ENCODE measurements at places on chromosomes 1 and 21. TPM values are rescaled to one million over a fixed set of nuclear protein-coding genes. Genes with fewer than 3 reads are reported as not detected.

NPPB gene
- not detected for total RNA-seq

IGSF5 gene
- total RNA-seq: not detected

PRRX1 gene
- not detected for total RNA-seq

ADGRB2 gene
- 0.25 TPM for total RNA-seq

SPRR1B gene
- total RNA-seq: not detected

LAD1 gene
- total RNA-seq: not detected

ALX3 gene
- not detected for total RNA-seq

MLLT11 gene
- total RNA-seq: 1.9 TPM

MMP23B gene
- total RNA-seq: 12.3 TPM

C1QTNF12 gene
- 5.1 TPM for total RNA-seq

KCNJ9 gene
- not detected for total RNA-seq

CNIH3 gene
- total RNA-seq: 1.6 TPM

LRRC71 gene
- not detected for total RNA-seq

VWA5B1 gene
- not detected for total RNA-seq

ACKR1 gene
- total RNA-seq: not detected

BRDT gene
- total RNA-seq: 0.86 TPM

PDPN gene
- not detected for total RNA-seq

SNX7 gene
- total RNA-seq: not detected

BSDC1 gene
- 201 TPM for total RNA-seq

HAO2 gene
- not detected for total RNA-seq

CSF3R gene
- total RNA-seq: 0.41 TPM

CFAP141 gene
- not detected for total RNA-seq

CLCA4 gene
- not detected for total RNA-seq

PPIH gene
- total RNA-seq: 31.0 TPM

B3GALNT2 gene
- total RNA-seq: 6.5 TPM

PRELP gene
- total RNA-seq: not detected

KPRP gene
- total RNA-seq: not detected
